ENCODE measurements at places on chromosomes 16 and 17.
A peak's percentile ranks its signal among the peaks of the same experiment; 100 is the strongest.

GRCh38 chr16:89712274-89712781, 8.4 kb downstream of the VPS9D1 start:
- no peak for DNase-seq

DNA sequence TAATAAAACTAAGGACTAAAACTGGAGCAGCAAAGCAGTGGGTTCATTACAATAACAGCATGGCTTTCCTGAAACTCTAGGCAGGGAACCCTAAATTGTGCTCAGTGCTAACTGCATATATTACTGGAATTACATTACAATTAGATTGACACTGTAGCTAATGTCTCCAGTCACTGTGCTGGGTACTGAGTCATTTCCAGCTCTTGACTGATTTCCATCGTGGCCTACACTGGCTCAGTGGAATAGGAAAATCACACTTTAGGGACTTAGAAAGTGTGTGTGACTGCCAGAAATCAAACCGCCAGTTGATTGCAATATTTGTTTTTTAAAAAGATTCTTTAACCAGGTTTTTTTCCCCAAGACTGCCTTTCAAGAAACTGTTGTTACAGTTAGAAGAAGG, 1447.4 kb upstream of the GOT2 start:
- no peak for DNase-seq

DNA sequence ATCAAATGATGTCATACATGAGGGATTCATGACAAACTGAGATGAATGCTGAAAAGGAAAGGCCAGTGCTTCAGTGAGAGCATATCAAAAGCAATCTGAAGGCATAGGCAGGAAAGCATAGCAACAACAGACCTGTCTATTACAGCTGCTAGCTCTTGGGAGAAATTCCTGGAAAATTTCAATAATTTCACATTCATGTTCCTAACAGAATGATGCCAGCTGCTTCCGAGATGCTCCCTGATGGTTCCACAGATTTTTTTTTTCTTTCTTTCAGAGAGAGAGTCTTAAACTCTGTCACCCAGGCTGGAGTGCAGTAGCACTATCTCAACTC, 50.3 kb upstream of the CLEC3A start:
- no peak for DNase-seq

- no peak for DNase-seq
Measured at GRCh38 chr17:1050996-1051925, 54.3 kb downstream of the TIMM22 start.

DNA sequence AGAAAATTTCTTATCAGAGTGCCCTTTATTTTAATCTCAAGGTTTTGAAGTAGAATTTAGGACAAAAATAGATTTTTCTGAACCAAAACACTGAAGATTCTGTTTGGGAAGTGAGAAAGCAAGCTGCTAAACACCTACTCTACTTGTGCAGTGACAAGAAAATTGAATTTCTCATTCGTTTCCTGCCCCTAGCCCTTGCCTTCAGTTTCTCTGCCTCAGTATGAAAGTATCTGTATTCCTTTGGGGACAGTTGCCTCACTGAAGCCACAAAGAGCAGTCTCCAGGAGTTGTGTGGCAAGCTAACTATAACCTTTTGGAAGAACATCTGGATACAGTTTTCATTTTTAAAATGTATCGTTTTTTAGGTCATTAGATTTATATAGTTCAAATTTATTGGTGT, 19.7 kb downstream of the MOSMO start:
- DNase-seq, result no peak

GRCh38 chr17:75574404-75575036, 13.1 kb upstream of the MYO15B start:
- DNase-seq, result no peak

- DNase-seq, result no peak
Measured at GRCh38 chr17:76998839-76999238, 130.6 kb downstream of the MGAT5B start.

- no peak for DNase-seq
Measured at GRCh38 chr17:7767405-7768021, 50.0 kb downstream of the DNAH2 start.

DNA sequence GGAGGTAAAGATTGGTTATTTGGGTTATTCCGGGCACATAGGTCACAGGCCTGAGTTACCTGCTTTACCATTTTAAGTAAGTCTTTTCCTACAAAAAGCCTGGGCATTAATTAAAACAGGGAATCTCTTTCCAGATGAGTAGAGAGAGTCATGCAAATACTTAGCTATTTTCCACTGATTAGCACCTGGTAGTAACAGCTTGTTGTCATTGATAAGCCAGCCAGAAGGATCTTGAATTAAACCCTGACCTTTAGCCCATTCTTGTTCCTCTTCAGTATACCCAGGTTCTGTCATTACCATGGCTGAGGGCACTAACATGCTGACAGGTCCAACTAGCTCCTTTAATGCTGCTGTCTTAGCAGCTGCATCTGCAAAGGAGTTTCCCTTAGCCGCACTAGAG, 44.4 kb upstream of the ARL4D start:
- DNase-seq, result no peak

DNA sequence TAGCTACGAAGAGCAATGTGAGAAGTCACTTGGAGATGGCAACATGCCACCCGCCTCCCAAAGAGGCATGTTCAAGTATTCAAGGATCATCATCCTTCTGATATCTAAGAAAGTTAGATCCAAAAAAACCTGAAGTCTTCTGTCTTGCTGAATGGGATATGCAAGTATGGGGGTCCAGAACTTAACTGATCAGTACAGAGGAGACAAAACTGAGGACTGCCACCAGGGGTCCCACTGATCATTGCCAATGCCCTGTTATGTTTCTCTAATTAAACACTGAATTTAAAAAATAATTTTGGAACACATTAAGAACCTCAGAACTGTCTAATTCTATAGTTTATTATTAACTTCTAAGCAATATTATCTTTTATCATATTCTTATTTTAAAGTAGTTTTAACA, 99.7 kb downstream of the CDH8 start:
- no peak for DNase-seq

GRCh38 chr16:29148867-29149272, 164.0 kb downstream of the LAT start:
- peak; percentile 73 for DNase-seq

- DNase-seq, result no peak
Measured at GRCh38 chr16:31134625-31135534, 647 bp downstream of the PRSS8 start.

GRCh38 chr17:80145076-80146075, 1.6 kb downstream of the EIF4A3 start:
- no peak for DNase-seq

DNA sequence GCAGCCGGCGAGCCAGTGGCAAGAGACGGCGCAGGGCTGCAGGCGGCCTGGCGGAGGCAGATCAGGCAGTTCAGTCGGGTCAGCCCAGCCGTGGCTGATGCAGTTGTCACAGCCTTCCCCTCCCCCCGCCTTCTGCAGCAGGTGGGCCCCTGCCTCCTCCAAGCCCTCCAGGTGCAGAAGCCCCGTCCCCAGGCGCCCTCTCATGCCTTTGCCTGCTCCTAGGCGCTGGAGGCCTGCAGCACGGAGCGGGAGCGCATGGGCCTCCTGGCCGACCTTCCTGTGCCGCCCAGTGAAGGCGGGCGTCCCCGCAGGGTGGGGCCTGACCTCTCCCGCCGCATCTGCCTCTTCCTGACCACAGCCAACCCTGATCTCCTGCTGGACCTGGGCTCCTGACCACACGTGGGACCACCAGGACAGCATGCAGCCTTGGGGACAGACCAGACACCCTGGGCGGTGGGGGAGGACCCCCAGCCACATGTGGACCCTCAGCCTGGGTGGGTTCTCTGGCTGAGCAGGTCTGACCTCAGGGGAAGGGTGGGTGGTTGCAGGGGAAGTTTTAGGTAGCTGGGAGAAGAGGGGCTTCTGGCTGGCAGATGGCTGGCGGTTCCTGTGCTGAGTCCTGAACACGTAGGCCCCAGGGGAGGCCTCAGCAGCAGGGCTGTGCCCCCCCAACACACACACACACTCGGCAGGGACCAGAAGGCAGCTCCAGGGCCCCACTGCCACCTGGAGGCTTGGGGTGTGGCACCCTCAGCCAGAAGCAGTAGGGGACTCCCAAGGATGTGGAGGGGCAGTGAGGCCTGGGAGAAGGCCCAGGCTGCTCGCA, 3.1 kb upstream of the MRPS34 start:
- no peak for DNase-seq

All from activated CD4-positive, CD25-positive, alpha-beta regulatory T cell (primary cell).